Posterior vena cava (tissue), 2 donors: ENCODE measurements at places on chromosomes 5 and 9.

DNA sequence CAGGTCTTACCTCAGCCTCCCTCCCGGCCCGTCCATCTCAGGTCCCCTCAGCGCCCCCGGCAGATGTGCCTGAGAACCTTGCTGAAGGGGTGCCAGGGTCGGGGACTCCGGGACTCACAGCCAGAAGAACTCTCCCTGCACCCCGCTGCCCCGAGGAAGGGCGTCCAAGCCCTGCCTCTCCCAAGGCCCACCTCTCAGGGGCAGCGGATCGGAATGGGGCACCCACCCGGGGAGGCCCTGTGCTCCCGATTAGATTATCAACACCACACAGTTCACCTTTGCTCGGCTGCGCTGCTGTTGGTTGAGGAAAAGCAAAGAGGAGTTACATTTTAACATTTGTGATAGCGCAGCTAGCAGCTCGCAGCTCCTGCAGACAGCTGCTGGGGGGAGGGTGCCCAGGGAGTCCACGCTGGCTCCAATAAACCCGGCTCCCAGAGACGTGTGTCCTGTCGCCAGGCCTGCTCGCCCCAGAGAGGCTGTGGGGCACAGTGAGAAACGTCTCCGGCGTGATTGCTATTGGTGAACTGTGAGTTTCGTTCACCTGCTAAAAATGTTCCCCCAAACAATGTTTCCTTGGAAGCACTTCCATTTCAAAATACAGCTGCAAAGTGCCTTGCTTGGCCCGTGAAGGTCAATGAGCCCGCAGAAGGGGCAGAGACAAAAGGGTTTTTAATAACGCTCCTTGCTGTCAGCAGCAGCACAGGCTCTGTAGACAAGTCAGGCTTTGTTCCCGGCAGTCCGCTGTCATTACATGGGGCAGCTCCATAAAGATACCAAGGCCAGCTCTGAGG is 18.6 kb upstream of the SLC6A19 start:
- DNase-seq: no peak

- DNase-seq: no peak
These were observed 23.3 kb downstream of the SLC25A48 start for GRCh38 chr5:135857630-135858311.

DNA sequence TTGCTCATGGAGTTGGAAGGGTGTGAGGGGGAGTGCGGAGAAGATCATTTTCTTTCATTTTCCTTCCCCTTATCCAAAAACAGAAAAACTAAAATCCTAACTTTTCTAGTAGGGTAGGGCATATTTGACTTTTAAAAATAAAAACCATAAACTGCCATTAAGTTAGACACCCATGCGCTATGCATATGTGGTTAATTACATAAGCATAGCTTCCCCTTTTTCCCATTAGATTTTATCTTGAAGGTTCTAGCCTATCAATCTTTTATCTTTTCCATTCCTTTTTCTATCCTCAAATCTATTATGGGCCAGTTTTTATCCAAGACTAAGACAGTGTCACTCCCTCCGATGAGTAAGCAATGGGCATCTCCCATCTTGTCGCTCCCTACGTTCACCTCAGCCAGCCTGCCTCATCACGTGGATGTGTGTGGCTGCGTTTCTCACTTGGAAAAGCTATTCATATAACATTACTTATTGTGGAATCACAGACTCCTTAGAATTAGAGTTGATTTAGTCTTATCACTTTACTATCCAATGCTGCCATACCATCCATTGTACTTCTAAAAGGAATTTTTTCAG is 49.2 kb downstream of the PCSK5 start:
- DNase-seq: no peak

DNA sequence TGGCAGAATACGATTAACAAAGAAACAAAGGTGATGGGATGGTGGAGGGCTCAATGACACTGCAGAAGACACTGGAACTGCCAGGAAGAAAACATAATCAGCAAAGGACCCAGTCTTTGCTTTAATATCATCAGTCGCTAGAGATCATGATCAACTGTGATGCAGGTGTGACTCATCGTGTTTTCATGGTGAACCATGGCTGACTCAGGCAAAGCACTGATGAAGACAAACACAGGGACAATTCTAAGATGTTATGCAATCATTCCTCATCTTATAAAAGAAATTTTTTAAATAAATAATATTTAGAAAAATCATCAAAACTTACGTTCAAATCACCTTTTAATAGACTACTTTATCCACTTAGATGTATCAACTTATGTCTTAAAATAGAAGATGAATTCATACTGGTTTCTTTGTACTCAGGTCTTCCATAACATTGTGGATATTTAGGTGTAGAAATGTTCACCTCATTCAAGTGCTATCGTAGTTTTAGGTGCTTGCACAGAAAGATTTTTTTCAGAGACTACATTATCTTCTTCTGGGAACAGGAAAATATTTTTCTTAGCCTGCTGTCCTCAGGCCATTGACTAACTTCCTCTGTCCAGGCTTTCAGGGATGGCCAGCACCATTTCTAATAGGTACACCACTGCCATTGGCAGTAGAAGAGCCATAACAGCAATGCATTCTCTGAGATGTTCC is 673.4 kb upstream of the MEF2C start:
- no peak for DNase-seq

- no peak for DNase-seq
These were observed 33.2 kb downstream of the TTLL11 start for GRCh38 chr9:122059955-122060324.
